ENCODE measurements at places on chromosomes 3 and 15. TPM values are rescaled to one million over a fixed set of nuclear protein-coding genes. Genes with fewer than 3 reads are reported as not detected.

- no peak for DNase-seq
These were observed 139.7 kb upstream of the ROPN1 start for GRCh38 chr3:124131580-124131979.

GRCh38 chr3:171932153-171932611 lies 89.0 kb downstream of the TMEM212 start:
- no peak for DNase-seq

- DNase-seq: no peak
These were observed 123.8 kb downstream of the TIGIT start for GRCh38 chr3:114417675-114418074.

DNA sequence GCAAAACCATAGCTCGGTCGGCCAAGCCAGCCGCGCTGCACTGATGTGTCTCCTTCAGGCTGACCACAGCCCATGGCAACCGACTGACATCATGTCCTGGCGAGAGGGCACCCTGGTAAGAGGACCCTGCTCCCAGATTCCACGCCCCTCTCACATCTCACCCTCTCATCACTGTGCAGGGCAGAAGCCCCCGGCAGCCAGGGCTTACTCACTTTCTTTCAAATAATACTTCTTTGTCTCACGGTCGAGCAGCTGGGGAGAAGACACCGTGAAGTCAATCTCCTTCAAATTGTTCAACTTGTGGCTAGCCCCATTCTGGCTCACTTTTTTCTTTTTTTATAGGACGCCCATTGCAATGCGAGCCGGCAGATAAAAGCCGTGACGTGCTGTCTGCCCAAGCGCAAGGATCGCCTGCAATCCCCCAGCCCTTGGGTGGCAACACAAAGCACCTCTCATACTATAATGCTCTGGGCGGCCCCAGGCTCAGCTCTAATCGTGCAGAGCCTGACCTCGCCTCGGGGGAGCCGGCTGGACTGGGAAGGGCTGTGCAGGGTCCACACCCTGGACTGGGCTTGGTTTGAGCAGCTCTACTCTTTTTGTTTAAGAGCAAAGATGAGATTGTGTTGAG lies 33.6 kb downstream of the VGLL4 start:
- no peak for DNase-seq

DNA sequence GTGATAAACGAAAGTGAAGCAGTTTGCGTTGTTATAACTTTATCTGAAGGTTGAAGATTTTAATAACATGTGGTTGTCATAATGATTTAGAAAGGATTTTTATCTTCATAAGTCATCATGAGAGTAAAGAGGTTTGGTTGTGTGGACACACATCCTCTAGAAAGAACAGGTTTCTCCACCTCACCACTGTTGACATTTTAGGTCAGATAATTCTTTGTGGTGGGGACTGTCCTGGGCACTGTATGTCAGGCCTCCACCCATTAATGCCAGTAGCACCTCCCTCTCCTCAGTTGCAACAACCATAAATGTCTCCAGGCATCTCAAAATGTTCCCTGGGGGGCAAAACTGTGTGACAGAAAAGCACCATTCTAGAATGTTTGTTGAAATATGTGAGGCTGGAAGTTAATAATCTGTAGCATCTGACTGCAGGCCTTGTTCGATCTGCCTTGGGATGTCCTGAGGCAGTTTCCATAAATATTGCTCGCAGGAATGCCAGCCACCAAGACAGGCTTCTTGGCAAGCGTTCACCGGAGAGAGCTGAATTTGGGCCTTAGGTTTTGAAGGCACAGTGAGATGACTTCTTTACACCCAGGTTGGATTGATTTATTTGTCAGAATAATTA lies 100.1 kb downstream of the ADAMTSL3 start:
- no peak for DNase-seq

The CCDC33 gene
- not detected for total RNA-seq

The TTLL13 gene
- 0.43 TPM for total RNA-seq
